K562 (cell line): ENCODE measurements at places on chromosomes 4 and X. TPM values are rescaled to one million over a fixed set of nuclear protein-coding genes. Genes with fewer than 3 reads are reported as not detected.
A peak's percentile ranks its signal among the peaks of the same experiment; 100 is the strongest.

The PSAPL1 gene
- not detected in 2 replicates for total RNA-seq

The AASDH gene
- 9.3 and 14.1 TPM in 2 replicates for total RNA-seq

- DNase-seq: no peak
Observed at GRCh38 chr4:81577392-81577791, 105.7 kb upstream of the RASGEF1B start.

GRCh38 chr4:37665333-37666320 is 20.5 kb downstream of the RELL1 start:
- no peak for DNase-seq

GRCh38 chr4:15690020-15690809 is 8.6 kb downstream of the FAM200B start:
- DNase-seq: no peak

DNA sequence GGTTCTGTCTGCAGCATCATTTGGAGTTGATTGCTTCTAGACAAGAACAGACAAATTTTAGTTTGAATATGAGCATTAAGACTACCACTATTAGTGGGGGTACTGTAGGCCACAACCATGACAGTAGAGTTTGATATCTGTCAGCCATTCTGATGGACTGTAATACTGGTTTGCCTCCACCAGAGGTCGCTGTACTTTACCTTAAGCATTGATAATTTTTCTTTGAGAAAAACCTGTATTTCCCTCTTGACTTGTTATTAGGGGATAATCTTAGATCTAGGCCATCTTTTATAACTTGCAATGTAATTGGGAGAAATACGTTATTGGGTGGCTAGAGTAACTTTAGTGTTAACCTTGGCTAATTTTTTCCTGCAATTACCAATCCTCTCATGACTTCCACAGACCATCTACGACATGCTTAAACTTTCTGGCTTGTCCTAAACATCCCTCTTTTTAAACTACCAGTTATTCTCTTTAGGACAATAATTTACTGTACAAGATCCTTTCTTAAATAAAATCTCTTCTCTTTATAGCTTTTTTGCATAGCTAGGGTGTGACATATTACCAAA is 562.4 kb downstream of the MAGEB5 start:
- peak; percentile 10 for DNase-seq

DNA sequence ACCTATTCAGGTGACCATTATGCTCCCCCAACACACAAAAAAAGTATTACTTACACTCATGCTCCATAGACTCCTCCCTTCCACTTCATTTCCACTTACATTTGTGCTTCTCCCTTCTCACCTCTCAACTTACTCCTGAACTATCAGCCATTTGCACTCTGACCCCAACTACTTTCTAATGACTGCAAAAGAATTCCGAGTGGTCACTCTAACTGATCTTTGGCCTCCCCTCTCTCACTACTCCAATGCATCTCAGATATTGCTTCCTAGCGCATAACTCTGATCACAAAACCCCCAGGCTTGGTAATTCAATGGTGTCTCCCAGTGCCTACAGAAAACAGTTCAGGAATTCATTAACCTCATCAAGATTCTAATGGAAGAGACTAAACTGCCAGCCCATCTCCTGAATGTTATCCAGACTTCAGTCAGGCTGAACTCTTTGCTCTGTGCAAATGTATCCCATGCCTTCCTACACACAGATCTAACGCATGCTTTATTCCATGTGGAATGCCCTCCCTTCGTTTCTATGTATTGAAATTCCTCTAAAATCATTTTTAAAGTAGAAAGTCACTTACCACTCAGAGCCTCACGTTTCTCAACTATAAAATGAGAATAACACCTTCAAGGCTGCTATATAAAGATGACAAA is 61.1 kb downstream of the FRYL start:
- DNase-seq: no peak

DNA sequence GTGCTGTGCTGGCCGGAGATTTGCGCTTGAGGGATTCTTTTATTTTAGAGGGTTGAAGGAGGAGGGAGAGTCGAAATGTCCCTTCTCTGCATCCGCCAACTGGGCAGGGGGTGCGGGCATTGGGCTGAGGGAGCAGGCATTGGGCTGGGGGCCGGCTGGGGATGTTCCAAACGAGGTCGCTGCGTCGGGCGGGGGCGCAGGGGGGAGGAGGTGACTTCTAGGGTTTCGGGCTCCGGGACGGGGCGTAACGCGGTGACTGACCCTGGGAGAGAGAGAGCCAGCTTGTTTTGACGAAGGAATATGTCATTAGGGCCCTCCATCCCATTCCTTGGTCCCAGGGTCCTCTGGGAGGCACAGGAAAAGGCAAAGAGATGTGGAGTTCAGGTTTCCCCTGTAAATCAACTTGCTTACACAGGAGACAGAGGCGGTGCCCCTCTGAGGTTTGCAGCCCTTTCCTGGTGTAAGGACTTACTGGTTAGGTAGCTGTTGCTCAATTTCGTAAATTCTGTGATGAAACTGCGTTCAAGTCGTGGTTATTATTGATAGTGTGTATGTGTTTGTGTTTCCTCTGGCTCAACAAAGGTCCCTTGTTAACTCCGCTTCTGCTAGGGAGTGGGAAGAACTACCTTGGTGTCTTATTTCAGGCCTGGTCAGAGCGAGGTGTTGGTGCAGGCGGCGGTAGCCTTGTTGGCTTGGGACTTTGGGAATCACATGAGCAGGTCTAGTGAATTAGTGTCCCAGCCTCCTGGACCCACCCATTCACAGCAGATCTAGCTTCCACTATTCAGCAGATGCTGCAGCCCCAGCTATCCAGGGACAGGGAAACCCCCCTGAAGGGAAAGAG is 716 bp downstream of the FHIP1A start:
- peak; percentile 6 for DNase-seq

GRCh38 chr4:21467551-21467950 is 481.0 kb downstream of the KCNIP4 start:
- no peak for DNase-seq

DNA sequence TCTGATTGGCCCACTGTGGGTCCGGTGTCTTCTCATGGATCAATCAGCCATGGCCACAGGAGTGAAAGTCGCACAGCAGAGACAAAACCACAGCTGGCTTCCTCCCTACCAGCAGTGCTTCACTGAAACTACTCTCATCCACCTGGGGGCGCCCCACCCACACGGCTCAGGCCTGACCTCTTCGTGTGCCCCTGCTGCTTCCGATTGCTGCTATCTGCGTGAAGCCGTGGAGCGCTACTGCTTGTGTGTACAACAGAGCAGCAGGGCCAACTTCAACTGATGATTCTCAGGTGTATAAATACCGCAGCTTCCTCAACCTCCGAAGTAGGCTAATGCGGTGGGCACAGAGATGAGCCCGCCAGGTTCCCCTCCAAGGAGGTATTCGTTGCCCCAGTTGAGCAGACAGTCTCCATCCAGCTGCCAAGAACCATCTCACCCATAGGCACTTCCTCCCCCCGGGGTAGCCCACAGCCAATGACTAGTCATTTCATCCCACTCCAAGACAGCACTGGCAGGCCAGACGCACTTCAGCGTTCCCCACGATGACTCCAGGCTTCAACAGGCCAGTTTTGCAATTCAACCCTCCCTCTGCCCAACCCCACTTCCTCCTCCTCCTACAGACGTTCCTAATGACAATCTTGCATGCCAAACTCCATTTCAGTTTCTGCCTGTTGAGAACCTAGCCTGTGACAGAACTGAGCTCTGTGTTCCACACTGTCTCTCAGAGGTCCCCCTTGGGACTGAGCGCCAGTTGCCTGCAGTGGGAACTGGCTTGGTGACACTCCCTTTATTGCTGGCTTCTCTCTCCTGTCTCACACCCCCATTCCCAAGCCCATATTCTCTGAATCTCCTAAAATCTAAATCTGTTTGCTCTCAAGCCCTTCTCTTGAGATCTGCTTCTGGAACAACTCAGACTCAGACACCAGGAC is 41.3 kb upstream of the ATP6AP2 start:
- DNase-seq: peak; percentile 57
